ENCODE measurements at places on chromosomes 11 and 22.

GRCh38 chr22:34159491-34159890 is 239.2 kb upstream of the LARGE1 start:
- no peak for DNase-seq

DNA sequence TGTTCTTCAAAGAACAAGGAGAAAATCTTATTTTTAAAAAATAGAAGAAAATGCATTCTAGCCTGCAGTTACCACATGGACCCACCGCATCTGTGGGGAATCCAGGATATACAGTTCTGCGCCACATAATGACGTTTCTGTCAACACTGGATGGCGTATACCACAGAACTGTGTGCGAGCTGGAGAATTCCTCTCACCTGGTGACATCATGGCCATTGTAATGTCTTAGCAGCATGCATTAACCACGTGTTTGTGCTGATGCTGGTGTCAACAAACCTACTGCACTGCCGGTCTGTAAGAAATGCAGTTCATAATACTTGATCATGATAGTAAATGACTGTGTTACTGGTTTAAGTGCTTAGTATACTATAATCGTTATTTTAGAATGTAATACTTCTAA is 174.7 kb downstream of the TBC1D22A start:
- no peak for DNase-seq

DNA sequence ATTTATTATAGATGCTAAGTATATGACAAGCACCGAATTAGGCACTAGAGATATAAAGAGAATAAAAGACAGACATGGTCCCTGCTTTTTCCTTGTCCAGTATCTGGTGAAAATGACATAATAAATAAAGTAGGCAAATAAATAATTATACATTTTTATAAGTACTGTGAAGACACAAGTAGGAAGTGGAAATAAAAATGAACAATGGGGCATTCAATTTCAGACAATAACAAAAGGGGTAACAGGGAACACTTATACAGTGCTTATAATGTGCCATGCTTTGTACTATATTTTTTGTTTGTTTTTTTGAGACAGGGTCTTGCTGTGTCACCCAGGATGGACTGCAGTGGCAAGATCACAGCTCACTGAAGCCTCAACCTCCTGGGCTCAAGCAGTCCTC is 4.3 kb downstream of the KBTBD3 start:
- DNase-seq = no peak

- DNase-seq = no peak
Observed at GRCh38 chr11:119192111-119192510, 6.8 kb downstream of the NHERF4 start.

DNA sequence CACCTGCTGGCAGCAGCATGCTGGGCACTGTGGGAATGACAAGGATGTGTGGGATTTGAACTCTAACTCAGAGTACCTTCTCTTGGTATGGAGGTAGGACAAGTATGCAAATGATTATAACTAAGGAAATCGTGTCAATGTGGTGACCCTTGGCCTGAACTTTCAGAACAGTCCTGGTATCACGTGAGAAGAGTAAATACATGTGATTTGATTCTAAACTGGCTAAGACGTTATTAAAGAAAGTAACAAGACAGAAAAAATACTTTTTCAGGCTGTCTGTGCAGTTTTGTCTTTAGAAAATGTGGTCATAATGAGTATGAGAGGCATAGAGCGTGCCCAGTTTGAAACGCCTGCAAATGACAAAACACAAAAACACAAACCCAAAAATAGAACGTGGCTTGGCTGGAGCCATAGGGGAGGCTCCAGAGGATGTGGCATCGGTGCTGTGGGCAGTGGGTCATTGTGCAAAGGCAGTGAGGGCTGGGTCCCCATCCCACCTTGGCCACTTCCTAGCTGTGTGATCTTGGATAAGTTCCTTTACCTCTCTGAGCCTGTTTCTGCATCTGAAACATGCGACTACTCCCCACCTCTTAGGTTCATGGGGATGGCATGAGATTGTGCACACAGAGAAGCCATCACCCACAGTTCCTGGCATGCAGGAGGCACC is 18.4 kb upstream of the IL2RB start:
- no peak for DNase-seq

- no peak for DNase-seq
Observed at GRCh38 chr11:35425603-35426212, 6.3 kb upstream of the SLC1A2 start.

DNA sequence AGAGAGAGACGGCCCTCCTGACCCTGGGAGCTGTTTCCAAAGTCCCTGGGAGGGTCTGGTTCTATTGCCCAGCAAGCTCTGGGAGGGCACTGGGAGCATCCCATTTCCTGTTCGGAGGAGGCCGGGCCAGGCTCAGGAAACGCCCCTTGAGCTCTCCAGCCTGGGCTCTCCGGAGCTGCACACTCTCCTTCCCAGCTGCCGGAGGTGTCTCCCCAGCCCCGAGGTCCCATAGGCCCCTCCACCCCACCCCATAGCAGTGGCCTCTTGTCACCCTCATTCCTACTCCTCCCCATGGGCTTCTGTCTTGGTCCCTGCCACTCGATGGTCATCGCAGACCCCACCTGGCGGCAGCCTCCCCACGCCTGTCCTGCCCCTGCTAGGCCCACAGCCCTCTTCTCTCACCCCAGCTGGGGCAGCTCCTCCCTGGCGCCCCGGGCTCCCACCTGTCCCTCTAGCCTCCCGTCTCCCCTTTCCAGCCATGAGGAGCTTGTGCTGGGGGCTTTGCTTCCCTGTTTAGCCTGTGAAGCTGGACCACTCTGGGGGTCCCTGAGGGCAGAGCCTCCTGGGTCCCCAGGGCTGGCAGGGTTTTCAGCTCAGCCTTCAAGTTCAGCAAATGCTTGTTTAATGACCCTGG is 2.8 kb downstream of the TSPAN32 start:
- no peak for DNase-seq

GRCh38 chr11:64086258-64087123 is 50.8 kb downstream of the FLRT1 start:
- DNase-seq = no peak

DNA sequence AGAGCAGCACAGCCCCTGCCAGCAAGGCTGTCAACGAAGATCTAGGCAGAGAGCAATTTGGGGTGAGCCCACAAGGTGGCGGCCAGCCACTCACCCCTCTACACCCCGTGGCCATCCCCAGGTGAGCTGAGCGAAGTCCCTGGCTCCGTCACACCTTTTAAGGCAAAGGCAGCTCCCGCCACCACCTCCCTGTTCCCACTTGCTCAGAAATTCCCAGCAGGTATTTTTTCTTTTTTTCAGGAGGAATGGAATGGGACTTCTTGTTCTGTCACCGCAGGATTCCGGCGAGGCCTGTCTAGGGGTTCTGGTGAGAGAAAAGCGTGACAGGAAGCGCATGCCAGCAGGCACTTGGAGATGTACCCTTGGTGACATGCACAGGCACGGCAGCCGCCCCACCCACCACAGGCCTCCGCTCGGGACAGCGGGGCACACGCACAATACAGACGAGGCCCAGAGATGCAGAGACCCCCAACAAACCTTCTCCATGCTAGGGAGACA is 10.0 kb downstream of the RPL3 start:
- no peak for DNase-seq

GRCh38 chr22:19756288-19757128 is 4.1 kb upstream of the TBX1 start:
- DNase-seq = peak; percentile 22

DNA sequence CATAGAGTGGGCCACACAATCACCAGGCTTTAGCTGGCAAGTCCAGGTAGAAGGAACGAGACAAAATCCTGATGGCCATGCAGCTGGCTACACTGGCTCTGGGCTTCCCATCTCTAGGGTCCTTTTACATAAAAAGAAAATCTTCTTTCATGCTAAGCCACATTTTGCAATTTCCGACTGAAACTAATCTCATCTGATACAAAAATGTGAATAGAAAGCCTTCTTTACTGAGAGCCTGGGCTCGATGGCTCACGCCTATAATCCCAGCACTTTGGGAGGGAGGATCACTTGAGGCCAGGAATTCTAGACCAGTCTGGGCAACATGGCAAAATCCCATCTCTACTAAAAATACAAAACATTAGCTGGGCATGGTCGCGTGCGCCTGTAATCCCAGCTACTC is 67.2 kb downstream of the MICAL3 start:
- DNase-seq = no peak

- no peak for DNase-seq
Observed at GRCh38 chr22:47171441-47172221, 409.2 kb downstream of the TBC1D22A start.

DNA sequence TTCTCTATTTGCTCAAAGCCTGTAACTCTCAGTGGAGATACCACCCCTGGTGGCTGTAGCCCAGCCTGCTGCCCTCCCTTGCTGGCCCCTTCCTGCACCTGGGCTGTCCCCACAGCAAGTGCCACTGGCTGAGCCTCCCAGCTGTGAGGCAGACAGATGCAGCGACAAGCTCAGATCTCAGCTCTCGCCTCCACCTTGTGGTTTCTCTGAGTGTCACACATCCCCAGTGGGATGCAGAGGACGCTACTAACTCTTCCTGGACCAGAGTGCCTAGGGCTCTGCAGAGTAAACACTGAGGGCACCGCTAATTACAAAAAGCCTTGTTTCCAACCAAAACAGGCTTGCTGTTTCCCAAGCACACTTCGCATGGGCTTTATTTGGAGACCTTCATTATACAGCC is 8.9 kb downstream of the YPEL1 start:
- no peak for DNase-seq

- no peak for DNase-seq
Observed at GRCh38 chr11:27209562-27210005, 153.4 kb downstream of the CCDC34 start.

GRCh38 chr22:24494528-24495364 is at the start of gene UPB1:
Gene UPB1, plus strand, starts transcription at chr22:24495332. Its CDS starts 72 bp downstream, at chr22:24495404.
- DNase-seq = no peak

DNA sequence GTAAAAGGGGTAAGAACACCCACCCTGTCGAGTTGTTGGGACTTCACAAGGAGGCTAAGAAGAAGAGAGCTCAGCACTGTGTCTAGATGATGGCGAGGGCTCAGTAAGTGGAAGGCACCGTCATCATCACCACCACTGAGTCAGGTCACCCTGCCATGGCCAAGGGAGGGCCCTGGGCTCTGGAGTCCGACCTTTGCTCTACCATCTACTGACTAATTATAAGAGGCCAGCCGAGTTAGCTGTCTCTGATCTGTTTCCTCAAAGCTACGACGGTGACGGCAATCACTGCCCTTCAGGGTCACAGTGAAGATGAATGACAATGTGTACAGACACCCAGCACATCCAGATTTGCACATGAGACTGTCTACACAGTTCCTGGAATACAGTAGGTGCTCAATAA is 29.3 kb downstream of the KIAA0930 start:
- no peak for DNase-seq

DNA sequence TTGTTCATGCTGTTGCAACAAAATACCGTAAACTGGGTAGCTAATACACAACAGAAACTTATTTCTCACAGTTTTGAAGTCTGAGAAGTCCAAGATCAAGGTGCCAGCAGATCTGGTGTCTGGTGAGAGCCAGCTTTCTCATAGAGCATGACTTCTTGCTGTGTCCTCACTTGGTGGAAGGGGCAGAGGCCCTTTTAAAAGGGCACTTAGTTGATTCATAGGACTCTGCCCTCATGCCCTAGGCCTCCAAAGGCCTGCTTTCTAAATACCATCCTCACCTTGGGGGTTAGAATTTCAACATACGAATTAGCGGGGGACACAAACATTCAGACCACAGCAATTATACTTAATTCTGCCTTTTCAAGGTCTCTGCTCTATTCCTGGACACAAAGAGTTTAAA is 52.3 kb upstream of the FDX1 start:
- no peak for DNase-seq

GRCh38 chr11:30424844-30425243 is 101.9 kb downstream of the ARL14EP start:
- no peak for DNase-seq

DNA sequence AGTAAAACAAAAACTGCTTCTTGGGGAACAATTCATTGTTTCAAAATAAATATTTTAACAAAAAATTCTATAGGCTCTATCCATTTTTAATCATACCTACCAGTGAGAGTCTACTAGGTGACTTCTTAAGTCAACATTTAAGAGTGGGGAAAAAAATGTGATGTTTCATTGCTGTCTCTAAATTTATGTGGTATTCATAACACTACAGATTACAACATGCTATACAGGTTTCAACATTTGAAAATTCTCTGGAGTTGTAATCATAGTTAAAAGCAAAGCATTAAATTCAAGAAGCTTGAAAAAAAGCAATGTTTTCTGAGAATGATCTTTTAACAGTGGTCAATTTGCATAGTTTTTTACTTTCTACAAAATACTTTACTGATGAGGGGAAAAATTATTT is 18.3 kb downstream of the SBF2 start:
- DNase-seq = no peak

- no peak for DNase-seq
Observed at GRCh38 chr22:42511401-42511891, 8.2 kb downstream of the RRP7A start.

- DNase-seq = no peak
Observed at GRCh38 chr22:30882974-30883533, 85.5 kb downstream of the MORC2 start.

GRCh38 chr11:65653229-65654225 is 9.2 kb downstream of the RELA start:
- DNase-seq = no peak

- peak; percentile 38 for DNase-seq
Observed at GRCh38 chr11:78420255-78420764, 2.7 kb upstream of the GAB2 start.

DNA sequence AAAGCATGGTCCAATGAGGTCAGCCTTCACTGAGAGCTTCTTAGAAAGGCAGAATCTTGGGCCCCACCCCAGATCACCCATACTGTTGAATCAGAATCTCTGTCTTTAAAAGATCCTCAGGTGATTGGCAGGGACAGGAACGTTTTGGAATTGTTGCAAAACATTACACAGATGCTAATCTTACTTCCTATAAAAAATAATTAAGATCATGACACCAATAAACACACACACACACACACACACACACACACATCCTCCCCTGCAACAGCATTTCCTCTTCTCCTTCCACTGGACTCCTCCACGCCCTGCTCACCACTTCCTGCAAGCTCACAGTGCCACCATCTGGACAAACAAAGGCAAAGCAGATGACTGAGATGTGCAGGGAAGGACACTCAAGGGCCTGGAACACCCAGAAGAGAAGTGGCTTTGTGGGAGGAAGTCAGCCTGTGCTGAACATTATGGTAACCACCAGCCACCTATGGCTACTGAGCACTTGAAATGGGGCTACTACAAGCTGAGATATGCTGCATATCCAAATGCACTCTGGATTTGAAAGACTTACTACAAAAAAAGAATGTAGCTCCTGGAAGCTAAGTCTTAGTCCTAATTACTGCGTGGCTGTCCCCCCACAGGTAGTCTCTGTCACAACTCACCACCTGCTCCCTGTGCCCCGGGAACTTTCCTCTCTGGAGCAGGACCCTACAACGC is 65.6 kb downstream of the BTG4 start:
- peak; percentile 28 for DNase-seq

GRCh38 chr11:83002053-83002452 is 69.6 kb downstream of the RAB30 start:
- DNase-seq = no peak

GRCh38 chr11:126755526-126755925 is 245.0 kb downstream of the KIRREL3 start:
- no peak for DNase-seq
